ENCODE measurements at places on chromosomes 5 and 9.

DNA sequence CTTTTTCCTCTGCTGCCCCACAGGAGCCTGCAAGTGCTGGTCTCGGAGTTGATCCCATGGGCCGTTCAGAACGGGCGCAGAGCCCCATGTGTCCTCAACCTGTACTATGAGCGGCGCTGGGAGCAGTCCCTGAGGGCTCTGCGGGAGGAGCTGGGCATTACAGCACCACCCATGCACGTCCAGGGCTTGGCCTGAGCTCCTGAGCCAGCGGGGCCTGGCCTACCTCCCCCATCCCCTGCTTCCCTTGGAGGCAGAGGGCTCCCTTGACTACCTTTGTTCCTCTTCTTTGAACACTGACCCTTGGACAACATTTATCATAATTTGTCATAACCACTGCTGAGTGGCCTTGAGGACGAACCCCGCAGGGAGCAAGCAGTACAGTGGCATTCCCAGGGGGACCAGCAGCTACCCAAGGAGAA is 6.9 kb upstream of the SLC27A4 start:
- DNase-seq = no peak

DNA sequence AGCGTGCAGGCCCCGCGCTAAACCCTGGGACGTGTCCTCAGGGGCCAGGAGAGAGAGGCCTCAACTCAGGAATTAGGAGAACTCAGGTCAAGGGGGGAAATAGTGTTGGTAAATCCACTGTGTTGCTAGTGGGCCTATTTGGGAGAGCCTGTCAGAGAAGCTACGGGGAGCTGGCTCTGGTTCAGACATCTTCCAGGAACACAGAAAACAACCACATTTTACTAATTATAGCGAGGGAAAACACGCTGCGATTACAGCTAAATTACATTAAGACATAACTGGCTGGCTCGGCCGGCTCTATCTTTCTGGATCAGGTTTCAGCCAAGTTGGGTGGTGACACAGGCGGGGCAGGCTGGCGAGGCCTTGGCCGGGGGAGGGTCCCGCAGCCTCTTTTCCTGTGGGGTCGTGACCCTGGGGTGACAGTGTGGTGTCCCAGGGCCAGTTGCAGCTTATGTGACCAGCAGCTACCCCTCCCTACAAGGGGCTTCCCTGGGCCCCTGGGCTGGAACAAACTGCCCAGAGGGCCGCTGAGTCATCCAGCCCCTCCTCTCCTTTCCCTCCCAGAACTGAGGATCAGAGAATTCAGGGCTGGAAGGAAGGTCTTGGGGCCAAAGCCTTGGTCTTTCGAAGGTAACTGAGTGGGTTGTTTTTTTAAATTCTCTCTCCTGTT is 75.1 kb downstream of the FGF18 start:
- no peak for DNase-seq

GRCh38 chr9:137502008-137502911 is 43.1 kb upstream of the NSMF start:
- DNase-seq = no peak

- DNase-seq = no peak
These were observed 24.2 kb downstream of the IL9 start for GRCh38 chr5:135871268-135871915.

DNA sequence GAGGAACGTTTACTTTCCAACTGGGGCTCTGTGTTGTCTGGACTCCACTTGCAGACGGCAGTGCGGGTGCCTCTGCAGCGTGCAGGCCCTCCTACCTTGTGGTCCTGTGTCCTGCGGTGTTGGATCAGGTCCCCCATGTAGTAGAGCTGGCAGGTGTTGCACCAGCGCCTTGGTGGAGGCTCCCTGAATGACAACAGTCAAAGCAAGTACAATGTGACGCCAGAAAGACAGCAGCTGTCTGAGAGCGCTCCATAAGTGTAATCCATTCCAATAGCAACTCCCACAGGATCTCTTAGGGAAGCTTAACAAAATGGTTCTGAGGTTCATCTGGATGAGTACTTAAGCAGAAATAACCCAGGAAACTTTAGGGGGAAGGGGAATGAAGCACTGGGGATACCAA is 9.9 kb downstream of the BBLN start:
- DNase-seq = no peak

DNA sequence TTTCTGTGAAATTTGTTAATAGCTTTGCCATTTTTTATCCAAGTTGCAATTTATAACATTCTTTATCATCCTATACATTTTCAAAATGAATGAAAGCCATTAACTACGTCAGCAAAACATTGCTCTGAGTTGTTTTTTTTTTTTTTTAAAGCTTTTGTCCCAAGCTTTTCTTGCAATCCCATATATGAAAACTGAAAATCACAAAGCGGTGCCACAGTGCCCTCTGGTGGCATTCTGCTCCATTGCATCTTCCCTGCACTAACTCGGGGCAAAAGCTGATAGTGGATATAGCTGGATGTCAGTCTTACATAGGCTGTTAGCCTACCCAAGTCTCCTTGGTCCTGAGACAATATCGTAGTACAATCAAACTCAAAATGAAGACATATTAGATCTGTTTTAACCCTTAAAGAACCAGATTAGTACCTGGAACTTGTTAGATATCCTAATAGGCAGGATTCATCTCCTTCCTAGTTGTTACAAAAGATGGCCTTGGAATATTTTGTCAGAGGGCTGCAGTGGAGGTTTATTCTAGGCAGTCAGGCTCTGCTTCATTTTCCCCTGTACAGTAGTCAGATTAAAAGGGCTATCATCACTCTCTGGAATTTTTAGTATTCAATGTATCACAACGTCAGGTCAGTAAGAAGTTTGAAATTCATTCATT is 669.9 kb downstream of the PTPRD start:
- DNase-seq = no peak

GRCh38 chr5:134614450-134615085 is 18.1 kb downstream of the SAR1B start:
- no peak for DNase-seq

- DNase-seq = no peak
These were observed 13.8 kb upstream of the STC2 start for GRCh38 chr5:173341961-173342430.
